Esophagus squamous epithelium (tissue), 5 donors: ENCODE measurements at places on chromosomes 11 and 22.

- no peak for DNase-seq
Measured at GRCh38 chr11:100581318-100581717, 105.8 kb upstream of the ARHGAP42 start.

- DNase-seq: no peak
Measured at GRCh38 chr11:110526323-110526722, 96.6 kb downstream of the FDX1 start.

DNA sequence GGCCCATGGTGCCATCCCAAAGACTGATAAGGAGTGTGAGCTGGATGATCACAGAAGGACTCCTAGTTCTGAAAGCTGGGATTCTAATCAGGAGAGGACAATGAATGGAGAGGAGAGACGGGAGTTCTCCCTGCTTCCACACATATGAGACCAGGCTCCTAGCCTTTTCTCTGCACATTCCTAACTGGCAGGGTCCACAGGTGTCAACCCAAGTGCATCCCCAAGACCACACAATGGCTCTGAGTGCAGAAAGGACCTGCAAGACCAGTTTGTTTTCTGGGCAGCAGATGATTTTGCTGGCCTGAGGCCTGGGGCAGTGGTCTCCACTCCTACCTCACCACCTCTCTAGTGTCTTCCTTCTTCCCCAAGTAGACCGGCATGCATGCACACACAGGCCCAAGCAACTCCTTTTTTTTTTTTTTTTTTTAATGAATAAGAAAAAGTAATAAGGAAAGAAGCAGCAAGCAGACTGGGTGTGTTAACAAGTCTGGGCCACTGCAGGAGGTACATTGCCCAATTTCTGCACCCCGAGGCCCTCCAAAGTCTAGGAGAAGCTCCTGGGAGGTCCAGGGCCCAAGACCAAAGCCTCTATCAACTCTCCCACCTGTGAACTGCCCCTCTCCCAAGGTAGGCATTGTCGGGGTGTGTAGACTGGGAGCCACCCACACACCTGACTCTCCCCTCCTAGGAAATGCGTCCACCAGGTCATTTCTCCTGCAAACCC, 1.2 kb upstream of the TSKU start:
- DNase-seq: no peak

GRCh38 chr11:103488031-103488461, 378.8 kb downstream of the DYNC2H1 start:
- no peak for DNase-seq

DNA sequence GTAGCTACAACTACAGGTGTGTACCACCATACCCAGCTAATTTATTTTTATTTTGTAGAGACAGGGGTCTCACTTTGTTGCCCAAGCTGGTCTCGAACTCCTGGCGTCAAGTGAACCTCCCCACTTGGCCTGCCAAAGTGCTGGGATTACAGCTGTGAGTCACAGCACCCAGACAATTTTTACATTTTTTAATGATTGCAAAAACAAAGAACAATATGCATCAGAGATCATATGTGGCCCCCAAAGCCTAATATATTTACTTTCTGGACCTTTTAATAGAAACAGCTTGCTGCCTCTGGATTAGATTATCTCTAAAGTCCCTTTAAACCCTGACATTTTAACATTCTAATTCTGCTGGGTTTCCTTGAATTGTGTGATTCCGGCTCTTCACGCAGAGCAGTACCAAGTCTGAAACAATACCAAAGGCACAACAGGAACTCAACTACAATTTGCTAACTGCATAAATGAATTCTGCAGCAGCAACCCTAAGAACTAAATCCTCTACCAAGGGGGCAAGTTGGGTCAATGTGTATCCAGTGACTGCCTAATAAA, 25.0 kb downstream of the RAB30 start:
- DNase-seq: no peak
